T-helper 9 cell (primary cell): ENCODE measurements at places on chromosomes 1 and 21.

DNA sequence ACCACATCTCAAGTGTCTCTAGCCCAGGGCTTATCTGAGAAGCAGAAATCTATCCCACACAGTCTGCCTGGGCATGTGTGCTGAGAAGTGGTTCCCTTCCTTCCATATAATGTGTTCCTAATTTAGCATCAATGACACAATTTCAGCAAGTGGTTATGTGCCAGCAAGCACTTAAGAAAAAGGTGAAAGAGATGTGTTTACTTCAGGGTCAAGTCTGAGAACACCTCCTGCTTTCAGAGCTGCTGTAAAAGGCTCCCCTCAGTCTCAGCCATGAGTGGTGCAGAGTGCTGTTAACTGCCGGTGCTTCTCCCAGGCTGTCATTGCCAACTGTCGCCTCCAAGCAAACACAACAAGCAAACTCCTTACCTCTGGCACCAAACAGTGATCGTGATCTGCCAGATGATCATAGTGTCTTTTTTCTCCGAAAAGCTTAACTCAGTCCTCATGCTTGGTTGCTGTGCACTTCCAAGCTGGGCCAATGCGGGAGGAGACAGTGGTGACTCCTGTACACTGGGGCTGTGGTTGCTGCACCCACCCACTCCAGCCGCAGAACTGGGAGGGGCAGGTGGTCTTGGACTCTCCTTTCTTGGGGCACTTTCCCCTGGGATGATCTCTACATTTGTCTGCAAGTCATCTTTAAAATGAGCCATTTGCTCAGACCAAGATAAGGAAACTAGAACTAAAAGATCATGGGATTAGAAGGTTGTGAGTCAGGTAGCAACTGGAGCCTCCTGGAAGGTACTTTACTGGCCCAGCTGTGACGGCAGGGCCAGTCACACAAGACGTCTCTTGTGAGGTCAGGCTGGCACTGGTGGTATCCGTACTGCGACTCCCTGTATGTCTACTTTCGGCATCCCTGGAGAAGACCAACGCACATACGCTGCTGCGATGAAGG lies 32.4 kb downstream of the ATP1A1 start:
- DNase-seq: no peak

DNA sequence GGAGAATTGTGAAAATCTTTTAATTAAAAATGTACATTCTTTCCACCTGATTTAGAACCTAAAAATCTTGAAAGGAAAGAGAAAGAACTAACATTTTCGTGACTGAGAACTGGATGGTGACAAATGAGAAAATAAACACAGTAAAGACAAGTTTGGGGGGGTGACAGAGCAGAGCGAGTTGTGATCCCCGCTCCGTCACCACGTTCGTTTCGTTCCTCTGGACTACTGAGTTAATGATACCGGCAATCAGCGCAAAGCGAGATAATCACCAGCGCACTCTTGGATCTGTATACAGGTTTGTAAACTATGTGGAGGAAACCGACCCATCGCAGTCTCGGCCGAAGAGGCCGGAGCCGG lies 31.2 kb upstream of the CFAP126 start:
- no peak for DNase-seq

DNA sequence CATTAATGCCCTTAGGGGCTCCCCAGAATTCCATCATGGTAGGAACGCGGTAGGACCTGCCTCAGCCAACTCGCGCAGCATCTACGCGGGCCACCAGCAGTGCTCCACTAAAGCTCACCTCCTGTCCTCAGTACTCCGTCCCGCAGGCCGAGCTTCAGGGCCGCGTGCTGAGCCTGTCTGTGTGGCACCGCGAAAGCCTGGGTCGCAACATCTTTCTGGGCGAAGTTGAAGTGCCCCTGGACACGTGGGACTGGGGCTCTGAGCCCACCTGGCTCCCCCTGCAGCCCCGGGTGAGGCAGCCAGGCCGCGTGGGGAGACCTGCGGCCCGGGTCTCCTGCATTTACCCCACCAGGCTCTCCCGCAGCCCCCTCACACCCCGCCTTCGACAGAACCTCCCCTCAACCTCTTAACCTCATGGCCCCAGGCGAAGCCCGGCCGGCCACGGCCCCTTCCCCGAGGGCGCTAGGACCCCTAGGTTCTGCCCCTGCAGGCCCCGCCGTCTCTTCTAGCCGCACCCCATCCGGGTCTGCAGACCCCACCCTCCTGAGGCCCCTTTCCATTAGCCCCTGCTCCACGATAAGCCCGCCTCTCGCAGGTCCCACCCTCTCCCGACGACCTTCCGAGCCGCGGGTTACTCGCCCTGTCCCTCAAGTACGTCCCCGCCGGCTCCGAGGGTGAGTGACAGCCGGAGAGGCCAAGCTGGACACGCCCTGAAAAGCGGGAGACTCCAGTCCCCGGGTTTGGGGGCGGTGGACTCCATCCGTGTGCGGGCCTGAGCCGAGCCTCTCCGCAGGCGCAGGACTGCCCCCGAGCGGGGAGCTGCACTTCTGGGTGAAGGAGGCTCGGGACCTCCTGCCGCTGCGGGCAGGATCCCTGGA lies 9.1 kb downstream of the SYTL1 start:
- no peak for DNase-seq

GRCh38 chr1:98053471-98054366 lies 132.9 kb upstream of the DPYD start:
- DNase-seq: peak; percentile 39

DNA sequence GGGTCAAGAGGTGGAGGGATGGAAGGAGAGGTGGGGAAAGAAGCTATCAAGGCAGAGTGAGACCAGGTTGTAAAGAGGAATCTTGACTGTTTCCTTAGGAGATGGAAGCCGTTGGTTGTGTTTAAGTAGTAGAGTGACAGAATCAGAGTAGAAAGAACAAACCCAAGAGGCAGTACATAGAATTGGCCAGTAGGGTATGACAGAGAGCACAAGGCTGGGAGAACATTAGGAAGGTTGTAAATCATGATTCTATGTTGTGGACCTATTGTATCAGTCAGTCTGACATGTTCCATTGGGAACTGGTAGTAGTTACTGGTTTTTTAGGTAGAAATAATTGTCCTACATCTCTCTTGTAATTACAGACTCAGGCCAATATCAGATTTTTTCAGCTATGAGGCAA lies 486.9 kb upstream of the USP24 start:
- DNase-seq: no peak

GRCh38 chr1:11335417-11336056 lies 62.5 kb downstream of the UBIAD1 start:
- DNase-seq: no peak

DNA sequence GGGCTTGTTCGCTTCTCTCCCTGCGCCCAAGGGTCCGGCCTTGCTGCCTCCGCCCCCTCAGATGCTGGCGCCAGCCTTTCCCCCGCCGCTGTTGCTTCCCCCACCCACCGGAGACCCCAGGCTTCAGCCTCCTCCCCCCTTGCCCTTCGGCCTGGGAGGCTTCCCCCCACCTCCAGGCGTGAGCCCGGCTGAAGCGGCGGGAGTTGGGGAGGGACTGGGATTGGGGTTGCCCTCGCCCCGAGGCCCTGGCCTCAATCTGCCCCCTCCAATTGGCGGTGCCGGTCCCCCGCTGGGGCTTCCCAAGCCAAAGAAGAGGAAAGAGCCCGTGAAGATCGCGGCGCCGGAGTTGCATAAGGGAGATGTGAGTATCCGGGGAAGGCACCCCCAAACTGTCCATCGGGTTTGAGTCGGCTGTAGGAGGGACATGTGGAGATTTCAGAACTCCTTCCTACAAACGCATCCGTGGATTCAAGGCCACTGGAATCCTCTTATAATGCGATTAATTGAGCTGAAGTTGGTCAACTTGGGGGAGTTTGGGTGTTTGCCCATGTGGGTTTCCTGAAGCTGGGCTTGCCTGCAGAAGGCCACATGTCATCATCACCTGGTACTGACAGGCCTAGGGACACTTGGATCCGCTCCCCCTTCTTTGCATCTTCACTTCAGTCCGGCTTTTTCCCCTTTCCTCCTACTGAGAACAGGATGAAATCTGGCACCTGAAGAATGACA lies 707 bp downstream of the PRCC start:
- peak; percentile 45 for DNase-seq

DNA sequence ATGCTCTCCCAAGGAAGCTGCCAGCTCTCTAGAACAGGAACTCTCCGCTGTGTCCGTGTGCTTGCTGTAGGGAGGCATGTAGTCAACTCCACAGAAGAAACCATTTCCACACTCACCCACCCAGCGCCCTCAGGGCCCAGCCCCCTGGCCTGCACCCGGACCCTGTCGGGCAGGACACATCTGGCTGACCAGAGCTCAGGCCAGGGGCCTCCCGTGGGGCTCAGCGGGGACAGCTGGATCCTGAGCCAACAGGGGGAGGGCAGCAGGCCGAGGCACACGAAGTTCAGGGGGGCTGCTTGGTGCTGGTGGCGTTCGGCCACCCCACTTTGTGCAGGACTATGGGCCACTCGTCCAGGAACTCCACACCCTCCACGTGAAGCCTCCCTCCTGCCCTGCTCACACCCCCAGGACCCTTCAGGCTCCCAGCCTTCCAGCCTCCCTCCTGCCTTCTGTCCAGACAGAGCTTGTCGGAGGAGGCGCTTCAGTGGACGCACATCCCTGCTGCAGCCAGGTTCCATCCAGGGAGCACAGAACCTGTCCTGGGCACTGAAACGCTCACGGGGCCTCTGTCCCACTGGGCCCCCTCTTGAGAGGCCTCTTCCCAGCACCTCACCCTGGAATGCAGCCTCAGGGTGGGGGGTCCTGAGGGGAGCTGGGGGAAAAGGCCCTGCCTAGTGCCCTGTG lies 15.0 kb upstream of the FAAP20 start:
- DNase-seq: no peak

- DNase-seq: no peak
These were observed 5.8 kb upstream of the SPRR5 start for GRCh38 chr1:152941037-152941711.

DNA sequence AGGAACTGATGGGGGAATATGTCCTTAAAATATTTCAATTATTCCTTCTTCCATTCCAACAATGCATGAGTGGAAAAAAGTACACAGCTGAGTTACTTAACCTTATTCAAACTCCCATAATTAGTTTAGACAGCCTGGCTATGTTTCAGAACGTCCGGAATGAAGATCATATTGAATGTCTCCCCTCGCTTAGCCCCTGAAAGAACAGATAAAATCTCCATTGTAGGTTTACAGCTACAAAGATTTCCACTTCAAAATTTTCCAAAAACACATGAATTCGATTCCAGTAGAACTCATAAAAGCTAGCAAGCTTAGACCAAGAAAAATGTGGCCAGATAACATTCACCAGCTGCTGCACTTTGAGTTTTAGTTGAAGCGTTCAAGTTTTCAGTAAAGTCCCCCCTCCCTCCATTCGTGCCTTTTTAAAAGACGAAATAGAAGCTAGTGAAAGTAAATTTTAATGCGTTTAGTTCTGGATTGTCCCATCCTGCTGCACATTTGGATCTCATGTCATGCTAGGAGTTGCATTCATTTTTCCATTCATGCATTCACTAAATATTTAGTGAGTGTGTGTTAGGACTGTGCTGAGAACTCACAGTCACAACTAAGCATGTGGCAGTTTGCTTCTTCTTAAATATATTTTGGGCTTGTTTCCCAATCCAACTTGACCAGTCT lies 29.4 kb upstream of the SSX2IP start:
- DNase-seq: no peak

DNA sequence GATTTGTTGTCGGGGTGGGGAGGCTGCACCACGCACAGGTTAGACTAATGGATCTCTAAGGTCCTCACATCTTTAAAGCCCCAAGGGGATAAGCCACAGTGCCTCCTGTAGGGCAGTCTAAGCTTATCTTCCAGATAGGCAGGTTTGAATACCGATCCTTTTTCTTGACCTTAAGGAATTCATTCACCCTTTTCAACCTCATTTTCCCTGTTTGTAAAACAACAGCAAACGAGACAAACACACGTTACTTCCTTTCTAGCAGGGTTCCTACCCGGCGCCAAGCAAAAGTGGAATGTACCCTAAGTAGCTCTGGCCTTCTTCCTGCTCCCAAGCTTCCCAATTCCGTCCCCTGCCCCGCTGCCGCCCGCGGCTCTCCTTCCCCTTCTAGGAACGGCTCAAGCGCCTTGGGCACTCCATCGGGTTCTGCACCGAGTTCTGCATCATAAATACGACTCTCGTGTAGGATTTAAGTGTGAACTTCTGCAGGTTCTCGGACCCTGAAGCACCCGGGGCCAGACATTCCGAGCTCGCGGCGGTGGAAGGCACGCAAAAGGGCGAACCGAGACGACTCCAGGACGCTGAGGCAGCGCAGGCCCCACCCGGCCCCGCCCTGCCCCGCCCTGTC lies 548 bp upstream of the CDC20 start:
- no peak for DNase-seq

DNA sequence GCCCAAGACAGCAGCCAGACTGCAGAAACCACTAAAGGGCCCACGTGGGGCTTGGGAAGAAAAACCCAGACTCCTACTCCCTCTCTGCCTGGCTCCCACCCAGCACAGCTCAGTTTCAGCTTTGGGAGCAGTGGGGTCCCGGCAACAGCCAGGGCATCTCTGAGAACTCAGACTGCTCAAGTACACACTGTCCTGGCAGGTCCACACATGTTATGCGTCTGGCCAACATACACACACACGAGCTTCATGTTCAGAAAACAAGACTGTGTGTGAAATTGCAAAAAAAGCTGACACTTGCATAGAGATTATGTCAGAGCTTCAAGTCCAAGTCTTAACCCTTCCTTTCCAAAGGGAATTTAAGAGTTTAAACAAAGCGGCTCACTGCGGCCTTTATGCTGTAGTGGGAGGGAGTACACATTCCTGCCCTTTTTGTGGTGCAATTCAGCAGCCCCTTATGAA lies 136.6 kb upstream of the CD34 start:
- DNase-seq: no peak
